ENCODE measurements at places on chromosomes 3 and 15.

- no peak for DNase-seq
Observed at GRCh38 chr15:41022487-41023090, 69.3 kb downstream of the CHAC1 start.

GRCh38 chr3:86948822-86949221 lies 42.1 kb downstream of the VGLL3 start:
- DNase-seq: no peak

DNA sequence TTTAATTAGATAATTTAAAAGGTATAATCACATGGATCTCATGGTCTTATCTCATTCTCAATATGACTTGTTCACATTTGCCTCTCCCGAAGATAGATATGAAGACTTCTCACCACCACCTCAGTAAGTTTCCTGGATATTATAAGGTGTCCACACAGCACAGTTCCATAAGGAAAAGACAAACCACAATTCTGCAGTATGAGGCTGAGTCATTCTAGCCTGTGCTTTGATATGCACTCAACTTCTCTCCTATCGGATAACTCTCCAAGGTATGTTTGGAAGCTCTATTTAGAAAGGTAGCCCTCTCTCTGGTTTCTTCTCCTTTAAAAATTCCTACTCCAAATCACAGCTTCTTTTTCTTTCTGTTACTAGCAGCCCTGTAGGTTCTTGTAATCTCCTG lies 612.8 kb downstream of the ZPLD1 start:
- no peak for DNase-seq

DNA sequence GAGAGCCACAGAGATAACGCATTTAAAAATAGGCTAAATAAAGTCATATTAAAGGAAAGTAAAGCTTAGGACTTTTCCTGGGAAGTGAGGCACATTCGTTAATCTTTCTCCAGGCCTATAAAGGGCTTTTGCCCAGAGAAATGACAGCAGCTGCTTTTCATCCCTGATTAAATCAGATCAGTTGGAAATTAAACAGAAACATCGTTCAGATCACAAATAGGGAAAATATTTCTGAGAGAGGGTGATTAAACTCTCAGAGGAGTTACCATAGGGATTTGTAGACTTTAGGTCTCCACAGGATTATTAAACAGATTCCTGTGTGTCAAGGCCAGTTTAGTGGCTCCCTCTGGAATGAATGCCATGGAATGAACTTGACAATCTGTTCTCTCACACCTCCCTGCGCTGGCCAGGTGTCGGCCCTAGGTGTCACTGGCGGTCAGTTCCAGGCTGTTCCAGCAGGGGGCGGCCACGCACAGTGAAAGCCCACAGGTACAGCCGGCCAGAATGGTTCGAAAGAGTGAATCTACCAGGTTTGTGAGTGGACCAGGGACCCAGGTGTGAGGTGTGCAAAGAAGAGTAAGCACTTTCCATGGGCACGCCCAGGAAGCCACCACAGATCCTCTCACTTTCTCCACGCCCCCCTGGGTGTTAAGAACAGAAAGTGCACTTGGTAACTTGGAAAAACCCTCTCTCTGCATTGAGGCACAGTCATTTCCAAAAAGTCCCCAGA lies 253.0 kb upstream of the RASGRP1 start:
- peak; percentile 74 for DNase-seq

GRCh38 chr15:92638291-92638708 lies 17.3 kb downstream of the FAM174B start:
- DNase-seq: no peak

GRCh38 chr15:86355801-86356200 lies 276.1 kb downstream of the AGBL1 start:
- DNase-seq: no peak

DNA sequence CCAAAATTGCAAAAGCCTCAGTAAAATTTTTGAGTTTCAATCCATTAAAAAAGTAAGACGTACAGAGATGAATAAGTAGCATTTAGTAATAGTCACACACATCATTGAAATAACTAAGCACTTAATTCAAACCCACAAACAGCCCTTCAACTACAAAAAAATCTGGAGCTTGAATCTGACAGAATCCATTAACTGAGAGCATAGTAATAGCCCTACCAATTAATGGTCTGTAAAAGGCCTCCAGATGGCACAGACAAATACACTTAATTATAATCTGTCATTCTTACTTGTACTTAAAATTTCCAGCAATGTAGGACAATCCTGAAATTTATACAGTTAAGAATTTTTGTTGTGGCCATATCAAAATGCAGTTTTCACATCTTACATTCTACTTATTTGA lies 246.9 kb downstream of the VGLL3 start:
- DNase-seq: no peak
